ENCODE measurements at places on chromosomes 11 and 22.

DNA sequence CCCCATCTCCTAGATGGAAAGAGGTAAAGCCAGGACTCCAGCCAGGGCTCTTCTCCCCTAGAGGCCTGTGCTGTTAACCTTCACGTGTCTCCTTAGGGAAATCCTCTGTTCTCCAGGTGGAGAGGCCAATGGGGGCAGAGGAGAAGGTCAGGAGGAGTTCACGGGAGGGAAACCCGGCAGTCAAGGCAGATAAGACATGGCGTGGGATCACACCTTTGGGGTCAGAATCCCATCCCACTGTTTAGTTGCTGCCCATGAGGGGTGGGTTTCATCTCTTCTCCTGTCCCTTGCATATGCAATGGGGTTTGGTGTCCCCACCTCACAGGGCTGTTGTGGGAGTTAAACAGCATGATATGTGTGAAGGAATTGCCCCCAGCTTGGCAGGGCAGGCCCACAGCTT lies 469.7 kb downstream of the TBC1D22A start:
- DNase-seq: no peak

DNA sequence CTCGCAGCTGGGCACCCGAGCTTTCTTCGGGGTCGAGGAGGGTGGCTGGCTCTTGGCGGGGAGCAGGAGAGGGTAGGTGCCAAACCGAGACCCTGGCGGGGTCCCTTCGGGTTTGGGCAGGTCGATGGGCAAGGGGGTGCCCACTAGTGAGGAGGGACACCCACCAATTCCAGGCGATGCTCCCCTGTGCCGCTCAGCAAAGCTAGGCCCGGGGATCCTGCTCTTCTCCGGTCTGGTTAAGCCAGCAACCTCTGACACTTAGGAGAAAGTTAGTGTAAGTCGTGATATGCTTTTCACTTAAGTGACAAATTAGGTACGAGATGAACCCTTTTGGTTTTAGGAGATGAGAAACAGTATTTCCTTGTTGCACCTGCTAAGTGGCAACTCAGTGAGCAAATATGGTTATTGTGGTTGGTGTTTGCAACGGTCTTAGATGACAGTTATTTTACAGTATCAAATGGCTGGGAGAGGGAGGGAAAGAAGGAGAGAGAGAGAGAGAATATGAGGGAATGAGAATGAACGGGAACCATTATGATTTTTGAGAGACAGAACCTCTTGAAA lies 565 bp downstream of the NUCB2 start:
- peak; percentile 27 for DNase-seq

- no peak for DNase-seq
Observed at GRCh38 chr22:38758276-38758945, 2.6 kb upstream of the SUN2 start.

- DNase-seq: no peak
Observed at GRCh38 chr22:45073064-45073463, 63.3 kb upstream of the PHF21B start.

DNA sequence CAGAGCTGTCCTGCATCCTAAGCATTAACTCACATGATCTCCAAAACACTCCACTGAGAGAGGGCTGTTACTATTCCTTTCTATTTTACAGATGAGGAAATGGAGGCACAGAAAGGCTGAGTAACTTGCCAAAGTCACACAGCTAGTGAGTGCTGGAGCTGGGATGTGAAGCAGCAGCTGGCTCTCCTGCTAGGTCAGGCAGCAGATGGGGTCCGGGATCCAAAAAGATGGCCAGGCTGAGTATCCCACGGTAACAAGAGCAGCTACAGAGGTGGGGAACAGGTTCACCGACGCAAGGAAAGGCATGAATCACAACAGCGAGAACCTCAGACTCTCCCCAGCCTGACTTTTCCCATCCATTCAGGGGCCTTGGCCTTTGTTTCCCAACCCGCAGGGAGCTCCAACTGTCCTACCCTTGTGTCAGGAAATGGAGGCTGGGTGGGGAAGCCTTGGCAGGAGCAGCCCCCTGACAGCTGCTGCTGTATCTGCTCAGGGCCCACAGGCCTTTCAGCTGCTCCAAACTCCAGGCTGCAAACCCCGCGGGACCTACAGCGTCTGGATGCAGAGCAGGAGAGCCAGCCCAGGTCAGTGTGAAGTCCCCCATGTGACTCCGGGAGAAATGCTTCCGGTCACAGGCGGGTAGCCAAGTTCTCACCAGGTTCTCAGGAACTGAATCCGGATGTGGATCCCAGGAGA lies 29.5 kb downstream of the DKK3 start:
- DNase-seq: peak; percentile 45

DNA sequence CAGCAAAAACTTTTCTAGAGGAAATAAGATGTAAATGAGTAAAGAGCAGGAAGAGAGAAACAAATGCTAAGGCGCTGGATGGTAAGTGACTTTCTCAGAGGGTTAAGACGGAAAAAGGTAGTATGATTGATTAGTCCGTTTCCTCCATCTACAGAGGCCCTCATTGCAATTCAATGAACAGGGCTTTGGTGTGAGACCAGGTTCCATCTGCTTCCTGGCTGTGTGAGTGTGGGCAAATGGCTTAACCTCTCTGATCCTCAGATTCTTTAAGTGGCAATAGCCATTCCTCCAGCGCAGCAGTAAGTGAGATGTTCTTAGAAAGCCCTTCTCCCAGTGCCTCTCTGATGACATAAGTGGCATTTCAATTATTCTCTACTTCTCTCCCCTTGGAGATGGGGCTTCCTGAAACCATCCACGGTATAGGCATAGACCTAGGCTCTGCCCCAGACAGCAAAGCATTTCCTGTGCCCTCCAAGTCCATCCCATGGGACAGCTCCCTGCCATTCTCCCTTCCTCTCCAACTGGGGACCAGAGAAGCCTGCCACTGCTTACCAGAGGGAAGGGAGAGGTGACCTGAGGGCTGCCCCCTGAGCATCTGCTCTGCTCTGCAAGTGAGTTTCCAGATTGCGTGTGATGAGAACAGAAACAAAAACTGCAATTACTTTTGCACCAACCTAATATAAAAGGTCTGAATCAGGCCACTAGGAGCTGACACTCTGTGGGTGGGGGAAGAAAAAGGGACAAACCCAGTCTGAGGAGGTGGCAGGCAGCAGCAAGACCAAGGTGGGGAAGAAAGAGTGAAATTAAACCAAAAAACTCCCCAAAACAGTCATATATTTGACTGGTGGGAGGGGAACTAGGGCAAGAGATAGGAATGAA lies 12.7 kb upstream of the CD44 start:
- DNase-seq: peak; percentile 12

GRCh38 chr22:20187777-20188566 lies 37.1 kb upstream of the CCDC188 start:
- no peak for DNase-seq

DNA sequence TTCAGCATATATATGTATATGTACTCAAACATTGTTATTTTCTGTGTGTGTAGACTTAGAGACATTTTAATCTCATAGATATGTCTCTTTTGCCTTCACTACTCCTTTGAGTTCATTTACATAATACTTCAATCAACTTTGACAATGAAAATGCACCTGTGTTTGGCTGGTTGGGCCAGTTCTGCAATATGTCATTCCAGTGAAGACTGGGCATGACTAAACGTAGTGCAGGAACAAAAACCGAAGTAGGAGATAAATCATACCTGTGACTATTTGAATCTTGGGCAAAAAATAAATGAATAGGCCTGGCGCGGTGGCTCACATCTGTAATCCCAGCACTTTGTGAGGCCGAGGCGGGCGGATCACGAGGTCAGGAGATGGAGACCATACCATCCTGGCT lies 640.0 kb upstream of the ANO3 start:
- DNase-seq: no peak

All from AG20443 (cell line).